ENCODE measurements at places on chromosomes 7 and 10.

- DNase-seq: no peak
Observed at GRCh38 chr10:103710490-103710889, 144.9 kb downstream of the SH3PXD2A start.

DNA sequence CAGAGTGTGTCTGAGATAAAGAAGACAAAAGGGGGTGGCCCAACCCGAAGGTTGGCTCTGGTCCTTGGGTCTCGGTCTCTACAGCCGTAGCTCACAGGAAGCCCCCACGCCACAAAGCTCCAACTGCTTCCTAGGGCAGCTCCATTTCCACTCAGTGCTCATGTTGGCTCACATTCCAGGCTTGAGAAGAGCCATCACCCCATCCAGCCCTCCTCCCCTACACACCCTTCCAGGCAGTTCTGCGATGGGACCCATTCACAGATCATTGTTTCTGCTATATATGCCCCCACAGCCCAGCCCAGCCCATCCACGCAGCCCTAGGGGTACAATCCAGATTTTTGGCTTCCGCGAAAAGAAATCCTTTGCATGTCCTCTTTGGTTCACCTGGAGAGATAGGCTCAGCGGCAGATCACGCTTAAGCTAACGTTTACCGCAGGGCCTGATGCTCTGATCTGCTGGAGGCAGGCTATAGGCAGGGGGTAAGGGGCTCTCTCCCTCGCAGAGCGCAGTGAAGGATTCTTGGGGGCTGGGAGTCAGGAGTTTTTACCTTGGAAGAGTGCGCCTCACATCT is 6.2 kb upstream of the HOXA11 start:
- no peak for DNase-seq

- no peak for DNase-seq
Observed at GRCh38 chr7:128739990-128740682, 977 bp downstream of the CALU start.

DNA sequence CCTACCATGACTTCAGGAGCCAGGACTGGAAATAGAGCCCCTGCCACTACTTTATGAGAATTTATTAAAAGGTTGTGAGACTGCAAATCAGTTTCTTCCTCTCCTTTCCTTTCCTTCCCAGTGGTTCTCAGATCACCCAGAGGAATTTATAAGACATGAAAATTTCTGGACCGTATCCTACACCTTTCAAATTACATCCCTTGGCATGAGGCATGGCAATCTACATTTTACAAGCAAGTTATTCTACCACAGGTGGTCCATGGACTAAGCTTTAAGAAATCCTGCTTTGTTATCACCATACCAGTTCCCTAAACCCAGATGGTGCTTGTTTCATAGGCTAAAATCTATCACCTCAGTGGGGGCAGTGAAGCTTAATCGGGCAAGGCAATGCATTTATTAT is 66.5 kb downstream of the TPK1 start:
- DNase-seq: no peak

GRCh38 chr10:26211781-26212444 is 4.7 kb upstream of the GAD2 start:
- no peak for DNase-seq

DNA sequence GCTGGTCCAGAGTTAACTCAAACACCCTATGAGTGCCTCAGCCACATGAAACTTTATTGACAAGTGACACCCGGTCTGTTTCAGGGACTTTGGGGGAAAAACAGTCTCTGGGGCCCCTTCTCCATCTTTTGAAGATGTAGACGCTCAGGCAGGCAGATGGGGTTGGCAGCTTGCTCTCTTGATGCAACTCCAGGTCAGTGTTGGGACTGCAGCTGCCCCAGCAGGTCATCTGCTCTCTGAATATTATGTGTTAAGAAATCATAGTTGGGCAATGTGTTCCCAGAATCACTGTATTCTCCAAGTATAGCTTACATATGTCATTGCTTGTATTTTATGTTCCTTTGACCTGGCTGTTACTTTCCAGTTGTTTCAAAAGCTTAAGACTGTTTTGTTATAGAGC is 544.9 kb upstream of the MGMT start:
- DNase-seq: no peak

Measured in choroid plexus epithelial cell (primary cell).